ENCODE measurements at places on chromosomes 6 and 20.

DNA sequence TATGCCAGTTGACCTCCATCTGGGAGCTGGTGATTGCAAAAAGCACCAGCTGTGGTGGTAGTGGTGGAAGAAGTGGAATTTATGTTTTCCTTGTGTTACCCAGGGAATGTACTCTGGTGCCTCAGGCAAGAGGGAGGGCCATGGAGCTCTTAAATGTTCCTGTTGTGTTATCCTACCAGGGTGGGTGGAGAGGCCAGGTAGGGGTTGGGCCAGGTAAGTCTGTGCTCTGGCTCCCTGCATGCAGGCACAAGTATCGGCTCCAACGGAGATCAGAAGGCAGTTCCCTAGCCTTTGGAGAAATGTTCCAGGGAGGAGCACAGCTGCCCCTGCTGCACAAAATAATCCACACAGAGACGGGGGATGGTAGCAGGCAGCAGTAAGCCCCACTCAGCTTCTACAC, 419.3 kb upstream of the EYS start:
- DNase-seq, result no peak

- no peak for DNase-seq
These were observed 123.7 kb downstream of the RCAN2 start for GRCh38 chr6:46367354-46368168.

DNA sequence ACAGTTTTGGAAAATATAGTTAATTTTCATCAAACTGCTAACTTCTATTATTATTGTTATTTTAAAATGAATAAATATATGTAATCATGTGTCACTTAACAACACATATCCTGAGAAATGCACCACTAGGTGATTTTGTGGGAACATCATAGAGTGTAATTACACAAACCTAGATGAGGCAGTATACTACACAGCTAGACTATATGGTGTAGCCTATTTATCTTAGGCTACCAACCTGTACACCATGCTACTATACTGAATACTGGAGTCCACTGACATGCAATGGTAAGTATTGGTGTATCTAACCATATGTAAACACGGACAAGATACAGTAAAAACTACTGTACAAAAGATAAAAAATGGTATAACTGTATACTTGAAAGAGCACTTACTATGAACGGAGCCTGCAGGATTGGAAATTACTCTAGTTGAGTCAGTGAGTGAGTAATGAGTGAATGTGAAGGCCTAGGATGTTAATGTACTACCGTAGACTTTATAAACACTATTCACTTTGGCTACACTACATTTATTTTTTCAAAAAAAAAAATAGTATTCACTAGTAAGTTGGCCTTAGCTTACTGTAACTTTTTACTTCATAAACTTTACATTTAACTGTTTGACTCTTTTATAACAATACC, 72.4 kb downstream of the ASCC3 start:
- DNase-seq, result no peak

DNA sequence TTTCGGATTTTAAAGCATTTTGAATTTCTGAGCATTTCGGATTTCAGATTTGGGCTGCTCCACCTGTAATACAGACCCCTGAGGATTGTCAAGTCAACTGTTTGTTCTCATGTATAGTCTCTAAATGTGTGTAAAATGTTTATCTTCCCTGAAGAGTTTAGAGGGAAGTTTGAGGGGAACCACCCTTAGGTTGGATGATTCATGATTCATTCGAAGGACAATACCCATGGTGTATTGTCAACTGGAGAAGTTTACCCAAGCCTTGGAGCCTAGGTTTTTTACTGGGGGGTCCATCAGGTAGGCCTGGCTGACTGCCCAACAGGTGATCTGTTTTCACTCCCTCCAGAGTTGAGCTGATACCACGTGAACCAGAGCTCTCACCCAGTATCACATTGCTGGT, 18.9 kb downstream of the GSTA4 start:
- DNase-seq, result no peak

GRCh38 chr20:4795394-4795793, 73.7 kb downstream of the PRND start:
- no peak for DNase-seq

GRCh38 chr6:162389343-162390085, 338.1 kb downstream of the PRKN start:
- no peak for DNase-seq

- no peak for DNase-seq
These were observed 23.1 kb downstream of the TRIM27 start for GRCh38 chr6:28900577-28901256.

DNA sequence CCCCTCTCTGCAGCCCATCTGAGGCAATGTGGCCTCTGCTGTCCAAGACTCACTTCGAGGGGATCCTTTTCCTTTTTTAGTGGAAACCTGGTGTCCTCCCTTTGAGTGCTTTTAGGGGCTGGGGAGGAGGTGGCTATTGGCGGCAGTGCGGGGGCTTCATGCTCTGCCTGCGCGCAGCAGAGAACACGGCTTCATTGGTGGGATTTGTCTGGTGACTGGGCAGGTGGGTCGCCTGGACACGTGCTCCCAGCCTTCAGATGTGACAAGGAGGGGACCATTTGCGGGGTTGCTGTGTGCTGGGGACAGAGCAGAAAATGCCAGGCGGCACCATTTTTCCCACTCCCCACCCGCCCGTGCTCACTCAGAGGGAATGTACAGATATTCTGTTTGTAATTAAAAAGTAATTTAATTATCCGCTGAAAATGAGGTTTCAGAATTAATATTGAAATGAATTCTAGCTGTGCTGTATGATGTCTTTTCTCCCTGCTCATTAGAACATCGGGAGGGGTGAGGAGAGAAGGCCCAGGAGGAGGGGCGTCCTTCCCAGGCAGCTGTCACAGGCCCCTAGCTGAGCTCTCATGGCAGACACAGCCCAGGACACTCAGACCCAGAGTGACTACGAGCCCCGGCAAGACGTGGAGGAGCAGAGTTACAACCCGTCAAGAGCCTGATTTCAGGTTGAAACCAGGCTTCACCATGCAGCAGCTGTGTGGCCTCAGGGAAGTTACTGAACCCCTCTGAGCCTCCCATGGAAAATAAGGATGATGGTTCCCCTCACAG, 417.2 kb upstream of the SULF2 start:
- no peak for DNase-seq

GRCh38 chr6:19602434-19603013, 234.6 kb upstream of the ID4 start:
- no peak for DNase-seq

GRCh38 chr6:3698021-3698420, 53.5 kb downstream of the PXDC1 start:
- DNase-seq, result no peak

DNA sequence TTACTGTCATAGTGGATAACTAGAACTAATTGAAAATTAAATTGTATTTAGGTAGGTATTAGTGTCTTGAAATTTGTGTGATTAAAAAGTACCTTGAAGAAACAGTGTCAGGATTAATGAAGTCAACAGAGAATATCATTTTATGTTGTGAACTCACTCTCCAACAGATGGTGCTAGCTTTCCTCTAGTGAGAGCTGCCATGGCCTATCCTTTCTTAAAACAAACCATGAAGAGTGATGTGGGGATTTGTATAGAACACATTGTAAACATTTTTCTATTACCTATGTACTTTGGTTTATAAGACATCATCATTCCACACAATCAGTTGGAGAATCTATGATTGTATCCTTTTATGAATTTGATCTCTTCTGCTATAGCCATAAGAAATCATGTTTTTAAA, 4.8 kb upstream of the SRSF12 start:
- no peak for DNase-seq

GRCh38 chr20:63843778-63844177, 12.7 kb upstream of the ZBTB46 start:
- no peak for DNase-seq

DNA sequence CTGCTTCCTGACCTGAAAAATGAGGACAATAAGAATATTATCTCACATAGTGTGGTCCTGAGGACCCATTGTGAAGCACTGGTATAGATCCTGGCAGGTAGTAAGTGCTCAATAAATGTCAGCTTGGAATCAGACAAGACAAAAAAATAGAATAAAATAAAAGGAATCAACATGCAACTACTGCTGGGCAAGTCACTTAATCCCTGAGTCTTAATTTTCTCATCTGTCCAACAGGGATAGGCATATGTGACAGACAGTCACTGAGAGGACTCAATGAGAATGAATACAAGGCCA, 38.0 kb upstream of the PIM1 start:
- DNase-seq, result no peak

DNA sequence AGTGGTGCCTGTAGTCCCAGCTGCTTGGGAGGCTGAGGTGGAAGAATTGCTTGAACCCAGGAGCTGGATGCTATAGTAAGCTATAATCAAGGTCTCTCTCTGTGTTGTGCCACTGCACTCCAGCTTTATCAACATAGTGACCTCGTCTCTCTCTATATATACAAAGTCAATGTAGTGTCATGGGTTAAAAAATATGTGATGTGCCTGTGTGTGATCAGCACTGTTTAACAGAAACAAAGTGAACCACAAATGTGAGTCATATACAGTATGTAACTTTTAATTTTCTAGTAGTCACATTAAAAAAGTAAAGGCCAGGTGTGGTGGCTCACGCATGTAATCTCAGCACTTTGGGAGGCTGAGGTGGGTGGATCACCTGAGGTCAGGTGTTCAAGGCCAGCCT, 85.3 kb upstream of the RNF24 start:
- DNase-seq, result no peak

DNA sequence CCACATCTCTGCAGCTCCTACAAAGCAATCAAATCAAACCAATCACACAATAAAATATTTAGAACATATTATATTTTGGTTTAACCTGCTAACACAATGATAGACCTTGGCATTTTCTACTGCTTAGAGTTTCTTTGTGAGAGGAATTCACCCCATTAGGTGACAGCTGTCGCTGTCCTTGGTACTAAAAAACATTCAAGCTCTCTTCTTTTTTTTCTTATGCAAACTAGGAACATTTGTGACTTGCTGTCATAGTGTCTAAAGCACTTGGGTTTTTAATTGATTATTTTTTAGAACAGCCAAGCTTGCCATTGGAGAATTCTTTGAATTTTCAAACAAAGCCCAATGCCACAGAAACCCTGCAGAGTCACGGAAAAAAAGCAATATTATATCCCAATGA, 46.4 kb downstream of the CNR1 start:
- DNase-seq, result no peak

DNA sequence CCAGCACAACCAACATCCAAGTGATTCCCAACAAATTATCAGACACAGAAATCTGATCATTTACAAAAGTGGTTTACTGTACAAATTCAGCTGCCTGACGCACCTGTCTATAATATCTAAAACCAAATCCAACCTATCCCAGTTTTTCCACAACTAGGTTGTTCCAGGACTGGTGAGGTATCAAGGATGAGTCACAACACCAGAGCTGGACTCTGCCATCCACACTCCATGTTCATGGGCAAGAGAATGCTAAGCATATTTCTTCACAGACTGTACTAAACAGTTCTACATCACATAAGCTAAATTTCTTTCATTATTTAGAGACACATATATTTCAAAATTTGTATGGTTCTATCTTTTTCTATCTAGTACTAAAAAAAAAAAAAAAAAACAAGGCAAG, 141.6 kb downstream of the BTBD9 start:
- no peak for DNase-seq

DNA sequence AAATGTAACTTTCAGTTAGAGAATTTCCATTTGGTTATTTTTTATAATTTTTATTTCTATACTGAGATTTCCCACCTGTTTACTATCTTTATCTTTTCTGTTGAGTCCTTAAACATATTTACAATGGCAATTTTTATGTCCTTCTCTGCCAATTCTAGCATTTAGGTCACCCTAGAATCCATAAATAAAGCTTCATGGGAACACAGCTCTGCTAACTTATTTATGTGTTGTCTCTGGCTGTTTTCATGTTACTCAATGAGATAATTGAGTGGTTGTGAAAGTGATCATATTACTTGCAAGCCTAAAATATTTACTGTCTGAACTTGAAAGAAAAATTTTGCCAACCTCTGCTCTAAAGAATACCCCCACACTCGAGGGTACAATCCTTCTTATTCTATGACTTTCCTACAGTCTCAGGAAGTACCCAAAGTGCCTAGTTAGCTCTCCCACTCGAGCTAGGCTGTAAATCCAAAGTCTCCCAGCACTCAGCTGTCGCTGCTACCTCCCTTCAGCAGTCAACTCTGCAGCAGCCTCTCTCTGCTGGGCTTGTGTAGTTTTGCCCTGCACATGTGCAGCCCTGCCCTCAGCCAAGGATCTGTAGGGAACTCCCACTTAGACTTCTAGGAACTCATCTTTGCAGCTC, 53.5 kb upstream of the GCLC start:
- DNase-seq, result no peak

DNA sequence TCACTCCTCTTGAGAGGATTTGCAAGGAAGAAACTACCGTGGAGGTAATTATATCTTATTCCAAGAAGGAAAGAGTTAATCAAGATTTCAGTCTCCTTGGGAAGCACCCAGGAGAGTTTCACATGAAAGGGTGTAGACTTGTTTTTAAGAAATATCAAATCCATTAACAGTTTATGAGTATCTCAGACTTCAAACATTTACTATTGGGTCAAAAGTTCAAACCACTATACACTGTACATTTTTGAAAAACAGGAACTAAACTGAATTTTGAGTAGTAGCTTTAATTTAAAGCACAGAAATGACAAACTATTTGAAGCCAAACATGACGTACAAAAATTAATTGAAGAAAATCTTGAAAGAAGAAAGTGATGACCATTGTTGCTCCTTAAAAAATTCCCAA, 164.0 kb downstream of the FOXC1 start:
- DNase-seq, result no peak

DNA sequence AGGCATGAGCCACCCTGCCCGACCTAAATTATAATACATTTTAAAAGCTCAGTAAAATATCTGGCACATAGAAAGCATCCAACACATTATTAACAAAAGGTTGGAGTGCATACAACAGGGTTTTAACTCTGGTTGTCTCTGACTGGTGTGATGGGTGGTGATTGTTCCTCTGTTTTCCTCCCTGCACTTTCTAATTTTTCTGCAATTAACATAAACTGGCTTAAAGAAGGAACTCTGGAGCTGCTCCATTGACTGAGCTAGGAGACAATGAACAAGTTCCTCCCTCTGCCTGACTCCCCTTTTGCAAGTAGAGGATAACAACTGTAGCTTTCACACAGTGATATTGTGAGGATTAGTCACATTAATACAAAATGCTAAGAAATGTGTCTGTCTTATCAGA, 48.5 kb upstream of the SIRPG start:
- no peak for DNase-seq

GRCh38 chr6:52135217-52135616, 47.8 kb upstream of the PKHD1 start:
- no peak for DNase-seq

DNA sequence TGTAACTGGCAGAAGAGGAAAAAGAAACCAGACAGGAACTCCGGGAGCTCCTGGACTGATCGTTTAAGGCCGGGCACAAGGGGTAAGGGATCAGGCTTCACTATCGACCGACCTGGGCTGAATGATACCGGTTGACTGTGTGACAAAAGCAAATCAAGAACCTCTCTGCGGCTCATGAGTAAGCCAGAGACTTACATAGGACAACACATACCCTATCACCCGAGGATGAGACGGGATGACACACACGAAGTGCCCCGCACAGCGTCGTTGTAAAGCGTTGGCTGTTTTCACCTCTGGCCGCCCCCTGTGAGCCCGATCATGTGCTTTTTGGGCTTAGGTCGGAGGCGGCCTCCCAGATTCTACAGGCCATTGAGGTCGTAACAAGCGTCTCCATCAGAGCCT, 695 bp upstream of the TGIF2 start:
- DNase-seq, result peak; percentile 61

Measured in CD4-positive, alpha-beta T cell (primary cell).